HCT116 (cell line): ENCODE measurements at places on chromosomes 11 and 22.
A peak's percentile ranks its signal among the peaks of the same experiment; 100 is the strongest.

DNA sequence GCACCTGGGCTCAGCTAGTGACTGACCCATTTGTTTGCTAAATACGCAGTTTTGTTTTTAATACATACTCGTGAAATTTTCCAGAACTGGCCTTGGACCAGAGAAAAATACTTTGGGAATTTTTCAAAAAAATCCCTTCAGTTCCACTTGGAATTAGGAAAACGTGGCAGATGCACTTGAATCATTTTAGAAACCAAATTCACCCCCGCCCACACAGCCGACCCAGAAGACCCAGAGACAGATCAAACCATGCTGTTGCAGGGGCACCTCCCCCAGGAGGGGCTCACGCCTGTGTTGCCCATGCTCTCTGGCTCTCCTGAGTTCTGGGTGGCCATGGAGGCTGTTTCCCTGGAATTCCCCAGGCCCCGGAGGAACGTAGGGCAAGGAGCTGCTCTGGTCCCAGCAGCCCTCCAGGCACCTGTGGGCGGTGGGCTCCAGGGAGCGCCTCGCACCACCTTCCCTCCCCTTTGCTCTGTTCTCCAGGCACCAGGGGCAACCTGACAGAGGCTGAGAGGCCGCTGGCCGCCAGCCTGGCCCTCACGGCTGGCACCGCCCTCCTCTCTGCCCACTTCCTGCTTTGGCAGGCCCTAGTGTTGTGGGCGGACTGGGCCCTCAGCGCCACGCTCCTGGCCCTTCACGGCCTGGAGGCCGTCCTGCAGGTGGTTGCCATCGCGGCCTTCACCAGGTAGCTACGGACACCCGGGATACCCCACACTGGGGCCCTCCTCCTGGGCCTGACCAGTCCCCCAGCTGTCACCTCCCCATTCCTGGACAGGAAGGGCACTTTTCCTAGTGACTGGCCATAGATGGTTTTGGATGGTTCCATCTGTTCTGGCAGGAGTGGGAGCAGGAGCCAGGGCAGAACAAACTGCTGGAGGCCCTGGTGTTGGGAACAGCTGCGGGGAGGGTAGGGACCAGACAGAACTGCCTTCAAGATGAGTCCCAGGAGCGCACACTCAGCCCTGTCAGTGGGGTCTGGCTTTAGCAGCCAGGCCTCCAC lies 3.3 kb upstream of the EPS8L2 start:
- H3K36me3 ChIP-seq: no peaks in the 10 kb centered on the region
- no peaks in the 10 kb centered on the region for H3K27me3 ChIP-seq
- peak overlapping the region; percentile 58; the same call in 1 of the 2 replicates for H3K27ac ChIP-seq

GRCh38 chr11:90344546-90344945 lies 121.7 kb upstream of the CHORDC1 start:
- no peaks in the 10 kb centered on the region for H3K4me1 ChIP-seq
- no peak overlapping the region for H3K4me3 ChIP-seq
- no peak overlapping the region for H3K27ac ChIP-seq
- H3K36me3 ChIP-seq: no peaks in the 10 kb centered on the region
- DNase-seq: no peak

DNA sequence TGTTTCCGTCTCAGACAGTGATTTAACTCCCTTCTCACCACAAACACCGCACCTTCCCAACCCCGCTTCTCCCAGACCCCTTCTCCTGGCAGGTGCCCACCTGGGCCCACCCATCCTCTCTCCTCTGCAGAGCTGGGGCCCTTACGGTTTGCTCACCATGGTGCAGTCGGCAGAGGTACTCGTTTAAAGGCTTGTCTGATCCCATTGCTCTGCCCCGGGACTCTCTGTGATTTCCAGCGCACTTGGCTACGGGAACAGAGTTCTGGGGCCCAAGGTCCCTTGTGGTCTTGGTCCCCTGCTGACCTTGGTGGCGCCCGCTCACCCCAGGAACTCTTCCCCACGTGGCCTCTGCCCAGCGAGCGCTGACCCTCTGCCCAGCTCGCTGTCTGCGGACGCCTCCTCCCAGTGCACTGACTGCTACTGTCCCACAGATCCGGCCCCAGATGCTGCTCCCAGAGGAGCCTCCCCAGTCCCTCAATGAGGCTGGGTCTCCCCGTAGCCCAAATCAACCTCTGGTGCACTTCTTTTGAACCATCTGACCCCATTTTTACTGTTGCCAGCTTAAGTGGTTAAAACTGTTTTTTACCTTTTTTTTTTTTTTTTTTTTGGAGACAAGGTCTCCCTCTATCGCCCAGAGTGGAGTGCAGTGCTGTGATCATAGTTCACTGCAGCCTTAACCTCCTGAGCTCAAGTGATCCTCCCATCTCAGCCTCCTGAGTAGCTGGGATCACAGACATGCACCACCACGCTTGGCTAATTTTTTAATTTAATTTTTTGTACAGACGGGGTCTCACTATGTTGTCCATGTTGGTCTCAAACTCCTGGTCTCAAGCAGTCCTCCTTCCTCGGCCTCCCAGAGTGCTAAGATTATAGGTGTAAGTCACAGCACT lies 21.3 kb upstream of the CTSD start:
- no peak for DNase-seq
- no peaks in the 10 kb centered on the region for H3K4me1 ChIP-seq
- no peaks in the 10 kb centered on the region for H3K36me3 ChIP-seq
- H3K27me3 ChIP-seq: no peaks in the 10 kb centered on the region

- DNase-seq: no peak
- H3K4me3 ChIP-seq: no peak overlapping the region
- no peaks in the 10 kb centered on the region for H3K27me3 ChIP-seq
These were observed 26.1 kb downstream of the SYT13 start for GRCh38 chr11:45260071-45260470.

DNA sequence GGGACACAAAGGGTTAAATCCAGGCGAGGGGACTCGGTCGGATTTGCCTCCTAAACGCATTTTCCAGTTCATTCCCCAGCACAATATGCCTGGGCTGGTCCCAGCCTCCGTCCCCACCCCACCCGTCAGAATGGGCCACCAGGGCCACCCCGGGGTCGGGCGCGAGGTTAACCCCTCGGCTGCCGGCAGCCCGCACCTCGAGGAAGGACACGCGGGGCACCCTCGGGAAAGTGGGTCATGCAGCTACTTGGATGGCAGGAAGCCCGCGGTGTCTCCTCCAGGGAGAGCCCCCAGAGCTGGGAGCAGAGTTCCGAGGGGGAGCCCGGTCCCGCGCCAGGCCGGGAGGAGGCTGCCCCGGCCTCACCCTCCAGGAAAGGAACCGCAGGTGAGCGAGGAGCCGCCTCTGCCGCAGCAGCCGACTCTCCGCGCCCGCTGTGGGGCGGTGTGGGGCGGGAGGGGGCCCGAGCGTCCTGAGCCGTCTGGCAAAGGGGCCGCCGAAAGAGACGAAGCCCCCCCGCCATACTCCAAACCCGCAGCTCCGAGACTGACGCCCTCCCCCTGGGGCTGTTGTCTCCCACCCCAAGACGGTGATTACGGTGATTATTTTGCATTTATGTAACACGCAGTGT lies 1.4 kb downstream of the NECTIN1 start:
- H3K27ac ChIP-seq: peak overlapping the region; percentile 85
- H3K36me3 ChIP-seq: no peaks in the 10 kb centered on the region
- no peaks in the 10 kb centered on the region for H3K27me3 ChIP-seq
- peak overlapping the region; percentile 94 for H3K4me3 ChIP-seq
- no peak for DNase-seq
